ENCODE measurements at places on chromosomes 11 and 22.

DNA sequence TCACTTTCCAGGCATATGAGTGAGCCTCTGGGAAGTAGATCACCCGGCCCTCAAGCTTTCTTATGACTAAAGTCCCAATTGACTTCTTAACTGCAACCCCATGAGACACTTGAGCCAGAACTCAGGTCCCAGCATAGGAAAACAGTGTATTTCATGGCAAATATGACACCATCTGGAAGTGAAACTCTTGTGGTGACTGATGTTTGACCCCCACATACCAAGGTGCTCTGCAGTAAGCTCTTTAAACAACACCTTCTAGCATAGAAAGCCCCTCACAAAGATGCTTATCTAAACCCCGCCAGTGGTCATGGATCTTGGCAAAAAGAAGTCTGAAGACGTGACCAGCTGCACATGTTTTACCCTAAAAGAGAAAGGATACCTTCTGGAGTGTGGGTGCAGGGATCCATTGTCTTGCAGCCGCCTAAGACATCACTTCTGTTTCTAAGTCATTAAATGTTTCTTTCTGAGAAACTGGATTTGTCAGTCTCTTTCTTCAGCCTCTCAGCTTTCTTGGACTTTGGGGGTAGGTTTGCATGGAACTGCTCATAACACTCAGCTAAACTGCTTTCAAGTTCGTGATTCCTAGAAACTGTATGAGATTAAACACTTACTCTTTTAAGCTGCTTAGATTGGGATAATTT, 7.4 kb upstream of the PELI3 start:
- DNase-seq = no peak

DNA sequence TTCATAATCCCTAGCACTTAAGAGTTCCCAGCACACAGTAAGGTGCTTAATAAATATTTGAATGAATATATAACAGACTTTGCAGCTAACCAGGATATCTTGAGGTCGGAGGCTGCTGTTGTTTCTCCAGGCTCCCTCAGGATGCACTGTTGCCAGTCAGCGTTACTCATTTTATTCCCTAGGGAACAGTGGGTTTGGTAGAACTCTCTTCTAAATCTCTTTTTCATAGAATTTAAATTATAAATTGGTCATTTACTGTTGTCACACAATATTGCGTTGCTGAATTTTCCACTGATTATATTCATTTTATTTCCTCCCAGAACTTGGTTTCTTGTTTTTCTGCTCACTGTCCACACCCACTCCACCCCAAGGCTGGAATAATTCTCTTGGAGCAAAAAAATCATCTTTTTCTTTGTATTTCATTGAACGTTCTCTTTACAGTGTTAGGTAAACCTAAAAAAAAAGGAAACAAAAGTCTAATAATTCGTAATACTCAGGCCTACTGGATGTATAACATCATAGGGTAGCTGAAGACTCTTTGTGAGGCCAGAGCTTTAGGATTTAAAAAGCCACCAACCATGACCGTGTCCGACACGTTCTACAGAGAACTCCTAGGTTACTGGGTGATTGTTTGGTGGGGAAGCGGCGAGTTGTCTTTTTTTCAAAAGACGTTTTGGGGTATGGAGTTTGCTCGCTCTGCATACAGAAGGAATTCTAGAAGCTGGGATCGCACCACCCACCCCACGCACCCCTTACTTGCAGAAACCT, 766 bp upstream of the CAPRIN1 start:
- peak; percentile 26 for DNase-seq

GRCh38 chr22:23179381-23180299, 669 bp upstream of the BCR start:
- DNase-seq = no peak

DNA sequence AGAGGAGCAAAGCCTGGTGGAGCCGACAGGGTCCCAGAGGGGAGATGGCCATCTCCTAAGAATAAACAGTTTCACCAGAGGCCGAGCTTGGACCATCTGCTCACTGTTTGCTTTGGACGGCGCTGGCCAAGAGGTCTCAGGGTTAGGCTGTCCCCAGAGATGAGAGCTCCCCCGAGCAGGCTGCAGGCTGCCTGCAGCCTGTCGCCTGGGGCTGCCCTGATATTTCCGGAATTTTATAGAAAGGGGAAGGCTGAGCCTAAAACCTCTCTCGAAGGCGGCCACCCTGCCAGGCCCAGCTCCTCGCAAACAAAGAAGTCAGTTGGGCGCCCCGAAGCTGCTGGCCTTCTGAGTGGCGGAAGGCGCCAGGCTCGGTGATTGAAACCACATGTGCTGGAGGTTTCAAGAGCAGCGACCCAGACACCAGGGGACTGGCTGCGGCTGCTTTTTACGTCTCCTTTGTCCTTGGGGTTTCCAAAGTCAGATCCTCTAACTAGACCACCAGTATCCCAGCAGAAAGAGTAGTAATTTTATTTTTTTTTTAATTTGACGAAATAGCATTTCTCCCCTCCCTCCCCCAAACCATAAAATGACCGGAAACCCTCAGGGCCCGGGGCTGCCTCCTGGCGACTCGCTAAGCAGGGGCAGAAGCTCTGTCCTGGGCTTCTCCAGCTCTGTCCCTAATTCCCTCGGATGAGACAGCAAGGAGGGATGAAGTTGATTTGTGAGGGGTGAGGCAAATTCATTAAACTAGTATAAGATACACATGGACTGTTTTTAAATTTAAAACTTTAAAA, 57.4 kb downstream of the CLMP start:
- DNase-seq = peak; percentile 64

DNA sequence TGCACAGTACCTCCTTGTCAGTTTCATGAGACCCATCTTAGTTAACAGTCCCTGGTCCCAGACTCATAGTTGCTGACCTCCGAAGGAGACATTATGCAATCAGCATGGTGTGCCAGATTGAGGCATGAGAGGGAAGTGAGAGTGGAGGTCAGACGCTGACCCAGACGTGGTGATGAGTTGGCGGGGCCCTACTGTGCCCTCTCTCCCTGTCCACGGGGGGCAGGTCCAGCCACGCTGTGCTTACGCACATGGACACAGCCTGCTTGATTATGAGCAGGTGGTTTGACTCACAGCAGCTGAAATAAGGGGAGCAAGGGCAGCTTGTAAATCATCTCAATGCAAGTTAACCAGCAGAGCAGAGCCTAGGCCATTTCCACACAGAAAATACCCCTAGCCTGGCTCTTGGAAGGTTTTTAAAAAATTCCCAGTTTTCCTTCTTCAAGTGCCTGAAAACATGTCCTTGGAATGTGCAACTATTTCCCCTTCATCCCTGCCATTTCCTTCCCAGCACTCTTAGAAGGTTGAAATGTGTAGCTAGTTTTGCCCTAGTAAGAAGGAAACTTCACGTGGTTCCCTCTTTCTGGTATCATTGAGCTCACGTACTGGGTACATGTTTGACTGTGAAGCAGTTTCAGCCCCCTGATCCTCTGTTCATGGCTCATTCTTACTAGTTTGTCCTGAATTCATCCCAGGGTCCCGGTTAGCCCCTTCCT, 122.6 kb upstream of the SORL1-AS1 start:
- DNase-seq = peak; percentile 31

DNA sequence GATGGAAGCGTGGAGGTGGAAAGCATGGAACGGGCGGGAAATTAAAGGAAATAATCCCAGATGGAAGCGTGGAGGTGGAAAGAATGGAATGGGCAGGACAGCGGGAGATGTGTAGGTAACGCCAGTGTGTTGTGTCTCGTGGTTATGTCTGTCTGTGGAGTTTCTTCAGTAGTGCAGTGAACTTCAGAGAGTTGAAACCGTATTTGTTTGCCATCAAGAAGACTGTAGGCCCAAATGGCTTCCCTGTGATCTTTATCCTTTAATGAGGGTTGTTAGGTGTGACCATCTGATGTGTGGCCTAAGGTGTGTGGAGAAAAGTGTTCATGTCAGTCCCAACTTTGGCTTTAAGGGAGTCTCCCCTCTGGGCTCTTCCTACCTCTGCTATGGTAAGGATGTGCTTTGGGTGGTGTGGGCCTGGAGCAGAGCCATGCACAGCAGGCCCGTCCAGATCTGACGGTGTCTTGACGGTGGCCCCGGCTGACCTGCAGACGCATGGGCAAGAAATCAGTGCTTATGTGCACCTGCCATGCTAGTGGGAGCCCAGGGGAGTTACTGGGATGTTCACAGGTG, 39.6 kb downstream of the AP2A2 start:
- no peak for DNase-seq
